ENCODE measurements at places on chromosomes 13 and 19.

DNA sequence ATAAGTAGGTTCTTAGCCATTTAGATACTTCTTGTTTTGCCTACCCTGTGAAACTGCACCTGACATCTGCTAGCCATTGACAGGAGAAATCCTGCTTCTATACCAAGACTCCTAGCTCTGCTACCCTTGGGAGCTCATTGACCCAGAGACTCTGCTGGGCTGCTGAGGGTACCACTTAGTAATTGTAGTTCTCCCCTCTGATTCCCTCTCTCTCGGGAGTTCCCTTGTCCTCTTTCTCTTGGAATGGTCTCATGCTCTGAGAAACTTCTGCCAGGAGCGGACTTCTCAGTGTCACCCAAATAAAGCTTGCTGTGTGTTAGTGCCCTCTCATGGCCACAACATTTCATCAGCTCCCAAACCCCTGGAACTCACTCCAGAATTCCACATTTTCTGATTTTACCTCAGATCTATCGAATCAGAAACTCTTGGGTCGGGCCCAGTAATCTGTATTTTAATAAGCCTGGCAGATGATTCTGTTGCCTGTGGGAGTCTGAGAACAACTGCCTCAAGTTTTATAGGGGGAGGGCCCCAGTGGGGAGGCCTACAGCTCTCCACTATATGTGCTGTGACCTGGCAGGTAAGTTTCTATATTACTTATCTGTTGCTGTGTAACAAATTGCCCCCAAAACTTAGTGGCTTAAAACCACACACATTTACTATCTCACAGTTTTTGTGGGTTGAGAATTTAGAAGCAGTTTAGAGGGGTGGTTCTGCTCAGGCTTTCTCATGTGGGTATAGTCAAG is 221.1 kb downstream of the TDRD3 start:
- no peak for DNase-seq

GRCh38 chr13:70769817-70770216 is 661.6 kb upstream of the KLHL1 start:
- DNase-seq: no peak

GRCh38 chr19:7787141-7787540 is 24.1 kb downstream of the CLEC4M start:
- no peak for DNase-seq

DNA sequence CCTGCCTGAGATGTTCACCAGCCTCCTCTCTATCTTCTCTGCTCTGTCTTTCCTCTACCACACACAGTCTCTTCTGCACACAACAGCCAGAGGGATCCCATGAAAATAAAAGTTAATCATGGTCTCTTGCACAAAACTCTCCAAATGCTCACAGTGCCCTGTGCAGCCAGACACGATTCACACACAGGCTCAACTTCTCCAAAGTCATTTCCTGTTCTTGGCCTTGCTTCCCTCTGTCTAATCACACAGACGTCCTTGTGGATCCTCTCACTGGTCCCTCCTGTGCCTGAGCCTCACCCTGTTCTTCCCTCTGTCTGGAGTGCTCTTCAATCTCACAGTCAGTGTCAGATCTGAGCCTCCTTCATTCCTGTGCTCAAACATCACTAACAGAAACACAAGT is 7.8 kb downstream of the SIGLEC12 start:
- DNase-seq: no peak

- no peak for DNase-seq
Observed at GRCh38 chr13:73303851-73304250, 245.0 kb downstream of the KLF5 start.

- no peak for DNase-seq
Observed at GRCh38 chr13:39959497-39960144, 304.2 kb downstream of the COG6 start.

- no peak for DNase-seq
Observed at GRCh38 chr19:33841685-33842084, 45.0 kb downstream of the KCTD15 start.

All from CD4-positive, alpha-beta T cell treated with Interleukin-21 for 1 hour (primary cell).